ENCODE measurements at places on chromosomes 5 and 9.
A peak's percentile ranks its signal among the peaks of the same experiment; 100 is the strongest.

DNA sequence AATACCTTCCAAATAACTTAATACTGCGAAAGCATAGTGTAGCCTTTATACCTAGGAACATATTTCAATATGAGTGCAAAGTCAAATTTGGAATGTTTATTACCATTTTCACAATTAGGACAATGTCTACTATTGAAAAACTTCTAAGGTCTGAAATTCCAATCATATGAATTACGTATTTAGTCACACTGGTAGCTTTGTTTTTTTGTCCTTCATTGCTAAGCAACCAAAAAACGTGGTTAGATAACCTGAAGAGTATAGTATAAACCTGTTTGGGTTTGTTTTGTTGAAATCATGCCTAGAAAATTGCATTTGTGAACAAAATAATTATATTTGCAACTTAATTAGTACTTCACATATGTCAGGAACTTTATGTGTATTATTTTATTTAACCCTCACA, 134.2 kb downstream of the FBXO4 start:
- DNase-seq: no peak

- DNase-seq: no peak
Measured at GRCh38 chr5:163534492-163535094, 29.2 kb downstream of the MAT2B start.

DNA sequence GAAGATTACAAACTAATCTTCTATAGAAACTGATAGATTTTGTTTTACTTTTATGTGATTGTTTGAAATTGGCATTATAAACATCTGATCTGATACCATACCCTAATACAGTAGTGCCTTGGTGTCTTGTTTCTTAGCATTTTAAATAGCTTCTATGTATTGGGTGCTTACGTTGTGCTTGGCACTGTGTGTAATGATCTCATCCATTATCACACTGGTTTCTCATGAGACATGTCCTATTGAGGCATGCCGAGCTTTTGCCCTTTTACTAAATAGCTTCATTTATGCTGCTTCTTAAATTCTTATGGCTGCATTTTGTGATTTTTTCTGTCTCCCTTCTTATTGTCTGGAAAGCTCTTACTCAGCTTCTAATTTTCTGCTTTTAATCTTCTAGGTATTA, 48.2 kb upstream of the TLR4 start:
- no peak for DNase-seq

- no peak for DNase-seq
Measured at GRCh38 chr9:73906671-73907070, 590.5 kb upstream of the RORB start.

DNA sequence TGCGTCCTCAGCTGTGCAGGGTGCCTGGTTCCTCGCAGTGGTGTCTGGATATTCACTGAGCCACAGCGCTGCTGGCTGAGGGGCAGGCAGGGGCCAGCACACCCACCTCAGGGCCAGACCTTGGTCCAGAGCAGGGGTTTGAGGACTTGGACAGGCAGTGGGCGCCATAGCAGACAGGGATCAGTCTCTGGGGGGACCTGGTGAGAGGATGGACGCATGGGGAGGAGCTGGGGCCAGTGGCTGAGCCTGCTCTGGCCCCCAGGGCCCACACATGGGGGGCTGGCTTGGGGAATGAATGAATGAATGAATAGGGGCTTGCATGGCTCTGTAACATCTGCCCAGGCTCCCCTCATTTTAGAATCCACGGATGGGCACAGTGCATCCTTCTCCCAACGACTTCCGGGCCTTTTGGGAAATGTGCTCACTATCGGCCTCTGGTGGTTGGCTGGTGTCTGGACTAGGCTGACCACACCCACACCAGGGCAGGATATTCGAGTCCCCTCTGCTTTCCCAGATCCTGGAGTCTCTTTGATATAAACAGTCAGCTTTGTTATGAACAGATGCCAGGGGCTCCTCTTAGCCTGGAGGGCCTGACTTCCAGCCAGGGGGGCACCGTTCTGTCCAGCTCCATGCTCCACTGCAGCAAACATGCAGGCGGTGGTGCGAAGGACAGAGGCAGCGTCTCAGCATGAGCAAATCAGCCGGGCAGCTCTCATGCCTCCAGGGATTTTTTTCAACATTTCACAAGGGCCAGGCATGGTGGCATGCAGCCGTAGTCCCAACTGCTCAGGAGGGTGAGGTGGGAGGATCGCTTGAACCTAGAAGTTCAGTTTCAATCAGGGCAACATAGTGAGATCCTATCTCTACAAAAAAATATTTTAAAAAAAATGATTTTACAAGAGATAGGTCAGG, 62.6 kb downstream of the NEK6 start:
- DNase-seq: peak; percentile 64

Measured in NCI-H1105 (cell line).